ENCODE measurements at places on chromosomes 13 and 19. TPM values are rescaled to one million over a fixed set of nuclear protein-coding genes. Genes with fewer than 3 reads are reported as not detected.

Gene CACNA1A
- total RNA-seq, result 0.60 TPM

Gene OR10H1
- not detected for total RNA-seq

Gene SYNE4
- 2.6 TPM for total RNA-seq

Gene TNNT1
- total RNA-seq, result not detected

Gene AMER2
- not detected for total RNA-seq

Gene HSD17B14
- 1.1 TPM for total RNA-seq

DNA sequence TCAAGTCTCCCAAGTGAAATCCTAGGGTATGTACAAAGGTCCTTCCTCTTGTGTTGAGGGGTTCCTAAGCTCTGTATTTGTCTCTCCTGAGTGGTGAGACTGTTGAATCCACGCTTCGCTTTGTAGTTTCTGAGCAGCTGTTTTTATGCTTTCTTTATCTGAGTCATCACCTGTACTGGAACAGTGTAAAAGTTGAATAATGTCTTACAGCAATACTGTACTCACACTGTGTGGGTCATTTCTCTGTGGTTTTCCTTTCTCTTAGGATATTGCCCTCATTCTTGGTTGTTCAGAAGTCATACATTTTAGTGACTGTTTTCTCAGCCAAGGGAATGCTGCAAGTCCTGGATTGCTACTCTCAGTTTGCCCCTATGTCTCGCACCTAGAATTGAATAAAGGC lies 1596.6 kb downstream of the SLITRK5 start:
- no peak for DNase-seq
- no peak overlapping the region for H3K4me3 ChIP-seq
- H3K36me3 ChIP-seq, result no peaks in the 10 kb centered on the region
- H3K27ac ChIP-seq, result no peak overlapping the region
- no peaks in the 10 kb centered on the region for H3K27me3 ChIP-seq

GRCh38 chr13:32001154-32001768 lies 30.3 kb upstream of the FRY start:
- peak; percentile 22 for DNase-seq
- no peaks in the 10 kb centered on the region for H3K36me3 ChIP-seq
- peaks cover 3% of the 10 kb centered on the region for H3K27me3 ChIP-seq
- H3K27ac ChIP-seq, result no peak overlapping the region
- H3K4me3 ChIP-seq, result no peak overlapping the region

- no peaks in the 10 kb centered on the region for H3K27me3 ChIP-seq
- no peaks in the 10 kb centered on the region for H3K36me3 ChIP-seq
- no peak for DNase-seq
- H3K4me3 ChIP-seq, result no peak overlapping the region
- H3K4me1 ChIP-seq, result no peaks in the 10 kb centered on the region
These were observed 356.6 kb downstream of the TDRD3 start for GRCh38 chr13:60753641-60754040.

DNA sequence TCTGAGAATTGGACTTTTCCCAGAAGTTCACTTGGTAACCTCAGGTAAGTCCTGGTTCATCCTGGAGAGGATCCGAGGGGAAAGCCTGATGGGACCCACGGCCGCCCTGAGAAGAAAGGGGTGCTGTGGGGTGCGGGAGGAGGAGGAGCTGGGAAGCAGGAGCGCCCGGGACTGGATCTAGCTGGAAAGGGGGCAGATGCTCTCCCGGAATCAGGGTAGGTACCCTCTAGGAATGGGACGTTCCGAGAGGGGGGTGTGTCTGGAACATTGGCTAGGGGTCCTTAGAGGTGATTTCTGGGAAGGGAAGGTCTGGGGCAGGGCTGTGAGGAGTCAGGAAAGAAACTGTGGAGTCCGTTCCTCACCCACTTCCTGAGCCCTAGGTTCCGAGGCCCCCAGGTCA lies 38.7 kb upstream of the ZNF492 start:
- H3K4me1 ChIP-seq, result no peaks in the 10 kb centered on the region
- no peak for DNase-seq
- H3K36me3 ChIP-seq, result no peaks in the 10 kb centered on the region
- H3K27me3 ChIP-seq, result no peaks in the 10 kb centered on the region
- H3K27ac ChIP-seq, result no peak overlapping the region

- no peak overlapping the region for H3K27ac ChIP-seq
- no peaks in the 10 kb centered on the region for H3K36me3 ChIP-seq
These were observed 19.6 kb downstream of the FRY start for GRCh38 chr13:32051156-32051555.

DNA sequence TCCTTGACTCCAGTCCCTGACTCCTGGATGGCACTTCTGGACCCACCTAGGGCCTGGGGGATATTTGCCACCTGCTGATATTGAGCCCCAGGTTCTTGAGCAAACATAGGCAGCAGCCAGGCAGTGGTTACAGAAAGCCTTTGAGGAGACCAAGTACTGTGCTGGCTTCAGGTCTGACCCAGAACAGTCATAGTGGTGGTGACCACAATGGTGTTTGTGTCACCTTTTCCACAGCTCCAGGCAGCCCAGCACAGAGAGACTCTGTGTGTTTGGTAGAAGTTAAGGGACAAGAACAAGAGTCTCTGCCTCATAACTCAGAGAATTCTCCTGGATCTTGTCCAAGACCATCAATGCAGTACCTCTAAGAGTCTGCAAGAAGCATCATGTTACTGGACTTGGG lies 14.6 kb upstream of the CLC start:
- no peaks in the 10 kb centered on the region for H3K36me3 ChIP-seq
- H3K4me3 ChIP-seq, result no peak overlapping the region
- peaks cover 25% of the 10 kb centered on the region for H3K27me3 ChIP-seq
- no peaks in the 10 kb centered on the region for H3K4me1 ChIP-seq

GRCh38 chr13:112757759-112758086 lies 67.9 kb downstream of the ATP11A start:
- H3K4me1 ChIP-seq, result peaks cover 17% of the 10 kb centered on the region
- H3K36me3 ChIP-seq, result no peaks in the 10 kb centered on the region
- DNase-seq, result no peak
- no peak overlapping the region for H3K27ac ChIP-seq
- H3K4me3 ChIP-seq, result no peak overlapping the region

- H3K27me3 ChIP-seq, result no peaks in the 10 kb centered on the region
- H3K27ac ChIP-seq, result no peak overlapping the region
- no peaks in the 10 kb centered on the region for H3K4me1 ChIP-seq
- H3K36me3 ChIP-seq, result no peaks in the 10 kb centered on the region
- H3K4me3 ChIP-seq, result no peak overlapping the region
These were observed 542.0 kb downstream of the DIAPH3 start for GRCh38 chr13:59621773-59622172.

- no peak overlapping the region for H3K27ac ChIP-seq
- peaks cover 25% of the 10 kb centered on the region for H3K36me3 ChIP-seq
- H3K4me1 ChIP-seq, result peaks cover 29% of the 10 kb centered on the region
- peak; percentile 37 for DNase-seq
- H3K4me3 ChIP-seq, result no peak overlapping the region
These were observed 31.7 kb downstream of the DNAJC15 start for GRCh38 chr13:43054803-43055802.

GRCh38 chr19:41350735-41351338 lies 2.9 kb downstream of the TGFB1 start:
- peaks cover 59% of the 10 kb centered on the region for H3K36me3 ChIP-seq
- H3K27ac ChIP-seq, result peak overlapping the region; percentile 98
- peak overlapping the region; percentile 90 for H3K4me3 ChIP-seq
- no peaks in the 10 kb centered on the region for H3K27me3 ChIP-seq

- no peak overlapping the region for H3K4me3 ChIP-seq
- no peaks in the 10 kb centered on the region for H3K36me3 ChIP-seq
- H3K27ac ChIP-seq, result no peak overlapping the region
- DNase-seq, result no peak
- no peaks in the 10 kb centered on the region for H3K4me1 ChIP-seq
These were observed 10.1 kb downstream of the RHPN2 start for GRCh38 chr19:33054623-33055022.

DNA sequence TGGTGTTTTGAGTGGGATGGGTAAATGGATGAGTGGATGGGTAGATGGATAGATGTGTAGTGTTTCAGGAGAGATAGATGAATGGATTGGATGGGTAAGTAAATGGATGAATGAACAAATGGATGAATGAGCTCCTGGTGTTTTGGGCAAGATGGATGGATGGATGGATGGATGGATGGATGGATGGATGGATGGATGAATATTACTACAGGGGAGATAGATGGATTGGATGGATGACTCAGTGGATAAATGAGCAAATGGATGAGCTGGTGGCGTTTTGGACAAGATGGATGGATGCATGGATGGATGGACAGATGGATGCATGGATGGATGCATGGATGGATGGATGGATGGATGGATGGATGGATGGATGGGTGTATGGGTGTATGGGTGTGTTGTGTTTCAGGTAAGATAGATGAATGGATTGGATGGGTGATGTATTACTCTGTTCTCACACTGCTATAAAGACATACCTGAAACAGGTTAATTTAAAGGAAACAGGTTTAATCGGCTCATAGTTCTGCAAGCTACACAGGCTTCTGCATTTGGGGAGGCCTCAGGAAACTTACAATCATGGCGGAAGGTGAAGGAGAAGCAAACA lies 12.3 kb downstream of the ZSWIM4 start:
- H3K4me3 ChIP-seq, result no peak overlapping the region
- peaks cover 7% of the 10 kb centered on the region for H3K4me1 ChIP-seq
- H3K27me3 ChIP-seq, result no peaks in the 10 kb centered on the region
- DNase-seq, result no peak

DNA sequence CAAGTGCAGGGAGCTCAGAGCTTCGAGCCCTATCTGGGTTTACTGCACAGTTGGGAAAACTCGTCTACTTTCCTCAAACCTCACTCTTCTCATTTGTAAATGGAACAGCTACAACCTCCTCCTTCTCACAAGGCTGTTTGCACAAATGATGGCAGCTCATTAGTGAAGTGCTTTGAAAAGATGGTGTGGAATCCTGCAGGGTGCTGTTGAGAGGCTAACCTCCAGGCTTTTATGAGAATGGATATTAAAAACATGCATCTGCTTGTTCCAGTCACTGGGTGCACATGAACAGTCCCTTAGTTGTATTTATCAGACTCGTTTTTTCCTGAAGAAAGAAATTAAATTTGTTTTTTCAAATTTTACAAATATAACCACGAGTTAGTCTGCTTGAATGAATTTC lies 36.6 kb downstream of the PCDH8 start:
- H3K27me3 ChIP-seq, result no peaks in the 10 kb centered on the region
- H3K4me1 ChIP-seq, result peaks cover 4% of the 10 kb centered on the region
- no peak overlapping the region for H3K27ac ChIP-seq

DNA sequence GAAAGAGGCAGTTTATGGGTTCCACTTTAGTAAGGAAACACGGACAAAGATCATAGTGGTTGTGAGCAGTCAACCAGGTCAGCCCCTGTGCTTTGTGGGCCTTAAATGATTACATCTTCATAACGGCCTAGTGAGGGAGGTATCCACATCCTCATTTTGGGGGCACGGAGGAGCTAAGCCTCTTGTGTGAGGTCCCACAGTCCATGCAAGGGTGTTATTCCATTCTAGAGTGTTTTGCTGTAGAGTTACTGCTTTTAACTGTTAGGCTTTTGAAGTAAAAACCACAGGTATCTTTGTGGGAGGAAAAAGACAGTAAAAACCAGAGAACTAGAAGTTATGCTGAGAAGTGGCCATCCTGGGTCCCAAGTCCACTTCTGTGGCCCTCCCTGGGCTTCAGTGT lies 4.0 kb downstream of the NOP53 start:
- H3K27me3 ChIP-seq, result no peaks in the 10 kb centered on the region
- no peak for DNase-seq
- H3K4me1 ChIP-seq, result peaks cover 70% of the 10 kb centered on the region
- peaks cover 61% of the 10 kb centered on the region for H3K36me3 ChIP-seq
- H3K4me3 ChIP-seq, result peak overlapping the region; percentile 46
- peak overlapping the region; percentile 81 for H3K27ac ChIP-seq

- H3K4me1 ChIP-seq, result no peaks in the 10 kb centered on the region
- H3K36me3 ChIP-seq, result peaks cover 1% of the 10 kb centered on the region
These were observed 61.2 kb downstream of the MLLT1 start for GRCh38 chr19:6218491-6219146.

DNA sequence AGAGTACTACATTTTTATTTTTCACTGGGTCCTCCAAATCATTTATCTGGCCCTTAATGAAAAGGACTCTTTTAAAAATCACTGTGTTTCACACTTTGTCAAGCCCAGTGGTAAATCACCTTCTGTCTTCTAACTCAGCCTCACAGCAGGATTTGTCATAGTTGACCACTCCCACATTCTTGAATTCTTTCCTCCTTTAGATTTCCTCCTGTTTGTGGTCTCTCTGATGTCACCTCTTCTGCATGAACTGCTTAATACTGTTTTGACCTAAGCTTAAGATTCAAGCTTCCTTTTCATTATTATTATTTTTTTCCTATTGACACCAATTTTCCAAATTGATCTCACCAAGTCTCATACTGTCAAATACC lies 899.8 kb upstream of the MIR17HG start:
- no peak overlapping the region for H3K4me3 ChIP-seq
- DNase-seq, result no peak
- H3K36me3 ChIP-seq, result no peaks in the 10 kb centered on the region
- H3K4me1 ChIP-seq, result no peaks in the 10 kb centered on the region
- H3K27me3 ChIP-seq, result no peaks in the 10 kb centered on the region

DNA sequence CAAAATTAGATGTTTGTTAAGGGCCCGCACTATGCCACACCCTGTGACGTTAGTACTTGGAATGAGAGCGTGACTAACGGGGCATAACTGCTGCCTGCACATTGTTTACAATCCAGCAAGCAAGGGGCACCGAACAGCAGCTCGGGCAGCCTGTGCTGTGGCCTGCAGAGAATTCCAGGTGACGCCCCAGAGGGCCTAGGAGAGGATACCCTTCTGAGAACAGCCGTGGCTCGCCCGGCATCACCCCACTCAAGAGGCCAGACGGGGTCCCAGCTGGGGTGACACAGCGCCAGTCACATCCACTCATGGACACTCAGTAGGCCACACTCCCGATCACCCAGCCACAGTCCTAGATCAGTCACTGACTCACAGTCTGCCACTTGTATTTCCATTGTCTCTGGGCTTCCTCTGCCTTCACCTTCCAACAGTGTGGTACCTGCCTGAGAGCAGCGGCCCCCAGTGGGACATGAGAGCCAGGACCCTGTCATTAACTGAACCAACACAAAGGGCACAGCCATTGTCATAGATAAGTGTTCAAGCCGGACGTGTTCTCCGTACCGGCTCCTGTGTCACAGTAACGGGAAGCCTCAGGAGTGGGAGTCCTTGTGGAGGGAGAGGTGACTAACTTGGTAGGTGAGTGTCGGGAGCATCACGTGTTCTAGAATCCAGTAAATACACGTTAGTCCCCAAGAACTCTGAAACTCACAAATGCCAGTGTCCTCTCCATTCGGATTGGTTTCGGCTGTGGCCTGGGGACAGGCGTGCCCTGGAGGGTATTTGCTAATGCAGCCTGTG lies 7.5 kb downstream of the ZNF331 start:
- H3K4me1 ChIP-seq, result no peaks in the 10 kb centered on the region
- H3K4me3 ChIP-seq, result no peak overlapping the region
- DNase-seq, result no peak
- no peaks in the 10 kb centered on the region for H3K27me3 ChIP-seq
- H3K36me3 ChIP-seq, result peaks cover 35% of the 10 kb centered on the region

Data from activated CD8-positive, alpha-beta T cell treated with anti-CD3 and anti-CD28 coated beads, Interleukin-2, amount 10 ng/mL, durations not matched to agents 7 days and 5 days (primary cell).